ENCODE measurements at places on chromosomes 5 and 9.
A peak's percentile ranks its signal among the peaks of the same experiment; 100 is the strongest.

GRCh38 chr5:103624675-103625074, 62.1 kb upstream of the NUDT12 start:
- no peak for DNase-seq

DNA sequence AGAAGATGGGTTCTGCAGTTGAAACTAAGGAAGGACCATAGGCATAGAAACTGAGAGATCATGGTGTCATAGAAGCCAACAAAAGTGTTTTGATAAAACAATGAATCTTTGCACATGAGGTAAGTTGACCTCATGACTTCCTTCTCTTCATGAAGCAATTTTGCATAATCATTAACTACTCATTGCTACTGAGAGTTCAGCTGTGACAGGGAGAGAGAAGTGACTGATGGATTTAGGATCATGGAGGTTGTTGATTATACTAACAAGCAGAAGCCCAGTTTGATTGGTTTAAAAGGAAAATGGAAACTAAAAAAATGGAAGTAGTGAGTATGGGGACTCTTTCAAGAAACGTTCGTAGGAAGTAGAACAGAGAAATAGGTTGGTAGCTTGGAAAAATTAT, 51.2 kb downstream of the PARP8 start:
- no peak for DNase-seq

DNA sequence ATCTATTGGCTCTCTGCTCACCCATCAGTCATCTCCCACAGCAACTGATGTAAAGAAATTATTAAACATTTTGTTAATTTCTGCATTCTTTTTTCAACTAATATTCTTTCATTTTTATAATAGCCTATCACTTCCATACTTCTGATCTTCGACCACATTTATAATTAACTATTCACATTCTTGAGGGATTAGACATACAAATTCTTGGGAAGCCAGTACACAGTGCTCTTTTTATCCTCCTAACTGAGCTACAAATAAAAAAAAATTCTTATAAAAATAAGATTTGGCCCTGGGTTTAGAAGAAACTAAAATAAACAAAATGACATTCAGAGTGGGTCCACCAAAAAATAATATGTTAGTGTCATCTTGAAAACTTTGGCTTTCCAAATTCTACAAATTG, 103.7 kb upstream of the ITGA1 start:
- DNase-seq, result no peak

GRCh38 chr5:154421868-154422267, 23.9 kb upstream of the SAP30L start:
- no peak for DNase-seq

DNA sequence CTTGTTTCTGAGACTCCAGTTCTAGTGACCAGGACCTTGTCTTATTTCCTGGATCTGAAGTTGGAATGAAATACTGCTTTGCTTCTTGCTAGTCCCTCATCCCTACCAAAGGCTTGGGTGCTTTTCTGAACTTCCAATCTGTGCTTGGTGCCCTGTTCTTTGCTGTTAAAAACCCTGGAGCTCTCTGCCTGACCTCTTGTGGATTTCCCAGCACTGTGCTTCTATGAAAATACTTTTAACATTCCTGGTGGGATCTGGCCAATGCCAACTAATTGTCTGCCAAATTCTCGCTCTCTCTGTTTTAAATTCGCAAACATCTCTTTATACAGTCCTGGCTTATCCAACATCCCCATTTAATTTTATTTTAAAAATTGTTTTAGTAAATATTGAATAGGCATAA, 26.7 kb upstream of the CSNK1G3 start:
- DNase-seq, result no peak

- DNase-seq, result no peak
Measured at GRCh38 chr5:92002721-92003274, 619.7 kb upstream of the ARRDC3 start.

- no peak for DNase-seq
Measured at GRCh38 chr9:132461971-132462370, 52.0 kb downstream of the CFAP77 start.

GRCh38 chr5:38528162-38528703, 28.2 kb downstream of the LIFR start:
- DNase-seq, result no peak

DNA sequence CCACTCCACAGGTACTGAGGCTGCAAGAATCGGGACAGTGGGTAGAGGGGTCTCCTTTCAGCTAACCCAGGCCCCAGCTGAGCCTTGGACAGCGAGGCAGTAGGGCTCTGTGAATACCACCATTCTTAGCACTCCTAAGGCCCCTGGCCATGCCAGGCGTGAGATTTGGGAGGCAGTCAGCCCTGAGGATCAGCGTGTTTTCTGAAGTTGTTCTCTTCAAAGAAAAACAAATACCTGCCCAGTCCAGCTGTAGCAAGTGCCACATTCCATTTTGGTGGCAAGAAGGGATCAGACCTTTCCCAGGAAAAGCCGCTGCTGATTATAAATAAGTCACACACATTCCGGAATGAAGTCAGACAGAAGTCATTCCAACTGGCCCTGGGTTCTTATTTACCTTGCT, 47.8 kb downstream of the RALGPS1 start:
- no peak for DNase-seq

- DNase-seq, result no peak
Measured at GRCh38 chr5:72376381-72376780, 56.2 kb downstream of the PTCD2 start.

DNA sequence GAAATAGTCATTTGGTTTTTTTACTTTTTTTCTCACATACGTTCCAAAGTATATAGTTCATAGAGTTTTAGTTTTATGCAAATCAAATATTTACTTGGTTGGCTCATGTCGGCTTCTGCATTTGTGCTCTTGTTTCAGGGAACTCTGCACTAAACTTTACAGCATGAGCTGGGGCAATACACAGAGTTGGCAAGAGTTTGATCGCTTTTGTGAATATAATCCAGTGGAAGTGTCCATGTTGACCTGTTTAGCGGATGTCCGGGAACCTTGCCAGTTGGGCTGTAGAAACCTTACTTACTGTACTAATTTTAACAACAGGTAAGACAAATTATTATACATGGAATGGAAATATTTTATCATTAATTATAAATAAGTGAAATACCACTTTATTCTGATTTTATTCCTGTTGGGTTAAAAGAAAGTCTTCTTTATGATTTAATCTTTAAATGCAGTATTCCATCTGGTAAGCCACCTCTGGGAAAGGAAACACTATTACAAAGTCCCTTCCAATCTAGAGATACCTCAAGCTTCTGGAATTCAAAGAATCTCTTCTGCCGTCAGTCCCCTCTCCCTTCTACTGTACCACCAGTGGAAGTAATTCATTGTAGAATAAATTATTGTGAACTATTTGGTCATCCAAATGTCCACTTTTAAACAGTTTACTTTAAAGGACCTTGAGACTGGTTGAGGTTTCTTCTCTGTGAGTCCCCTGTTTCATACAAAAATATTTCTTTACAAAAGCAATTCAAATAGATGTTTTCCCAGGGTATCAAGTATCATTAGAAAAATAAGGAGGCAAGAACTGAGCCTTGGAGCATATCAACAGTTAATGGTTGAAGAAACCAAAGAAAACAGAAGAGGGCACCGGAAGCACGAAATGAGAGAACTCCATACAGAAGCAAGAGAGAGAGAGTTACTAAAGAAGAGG, 45.2 kb upstream of the GLIPR2 start:
- DNase-seq, result no peak

GRCh38 chr5:95846554-95847260, 24.2 kb upstream of the GLRX start:
- no peak for DNase-seq

GRCh38 chr9:84146893-84147710, 166.5 kb downstream of the RMI1 start:
- no peak for DNase-seq

GRCh38 chr9:109440117-109440515, 58.0 kb downstream of the PTPN3 start:
- no peak for DNase-seq

DNA sequence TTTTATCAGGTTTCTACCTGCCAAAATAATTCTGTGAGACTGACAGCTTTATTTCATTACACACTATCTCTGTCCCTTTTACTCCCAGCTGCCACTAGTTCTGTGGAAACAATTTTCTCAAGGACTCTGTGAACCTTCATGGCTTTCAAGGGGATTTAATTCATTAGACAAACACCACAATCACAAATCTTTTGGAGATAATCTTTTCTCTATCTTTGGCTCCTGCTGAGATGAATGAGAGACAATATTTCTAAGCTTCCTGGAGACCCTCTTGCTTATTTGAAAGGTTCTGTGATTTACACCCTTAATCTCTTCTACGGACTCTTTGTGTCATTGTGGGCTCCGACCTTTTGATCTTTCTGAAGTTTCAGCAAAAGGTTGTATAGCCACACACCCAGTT, 222.6 kb downstream of the PRDM9 start:
- DNase-seq, result no peak

- DNase-seq, result no peak
Measured at GRCh38 chr5:35899800-35900199, 38.6 kb downstream of the CAPSL start.

- DNase-seq, result no peak
Measured at GRCh38 chr5:14302330-14302729, 159.2 kb downstream of the TRIO start.

- peak; percentile 65 for DNase-seq
Measured at GRCh38 chr9:95316794-95317118, 753 bp downstream of the FANCC start.

GRCh38 chr5:134077926-134078580, 36.4 kb upstream of the TCF7 start:
- no peak for DNase-seq

GRCh38 chr9:85213650-85214607, 527.8 kb downstream of the AGTPBP1 start:
- DNase-seq, result no peak

- DNase-seq, result no peak
Measured at GRCh38 chr5:103690676-103691075, 128.1 kb upstream of the NUDT12 start.

- no peak for DNase-seq
Measured at GRCh38 chr5:74589204-74590056, 51.1 kb downstream of the ENC1 start.

DNA sequence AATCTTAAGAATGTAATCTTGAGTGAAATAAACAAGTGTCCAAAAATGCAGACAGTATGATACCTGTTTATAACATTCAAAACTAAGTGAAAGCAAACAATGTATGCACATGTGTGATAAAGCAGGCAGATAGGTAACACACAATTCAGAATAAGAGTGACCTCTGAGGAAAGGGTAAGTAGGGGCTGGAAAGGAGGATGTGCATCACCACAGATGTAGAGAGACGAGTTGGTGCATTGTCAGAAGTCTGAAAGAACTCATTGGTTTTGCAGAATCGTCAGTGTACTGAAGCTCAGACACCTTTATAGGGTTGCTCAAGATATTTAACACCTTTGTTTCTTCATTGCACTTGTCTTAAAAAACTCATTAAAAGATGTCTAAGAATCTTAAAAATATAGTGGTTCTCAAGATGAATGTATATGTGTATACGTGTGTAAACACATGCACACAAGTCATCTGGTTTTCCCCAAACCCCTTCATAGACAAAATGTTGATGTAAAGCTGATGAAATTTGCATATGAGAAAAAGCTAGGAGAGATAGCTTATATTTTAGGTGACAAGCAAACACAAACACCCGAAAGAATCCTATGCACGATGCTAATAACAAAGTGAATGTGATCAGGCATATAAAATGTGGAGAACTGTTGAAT, 197.6 kb upstream of the MEF2C start:
- no peak for DNase-seq

DNA sequence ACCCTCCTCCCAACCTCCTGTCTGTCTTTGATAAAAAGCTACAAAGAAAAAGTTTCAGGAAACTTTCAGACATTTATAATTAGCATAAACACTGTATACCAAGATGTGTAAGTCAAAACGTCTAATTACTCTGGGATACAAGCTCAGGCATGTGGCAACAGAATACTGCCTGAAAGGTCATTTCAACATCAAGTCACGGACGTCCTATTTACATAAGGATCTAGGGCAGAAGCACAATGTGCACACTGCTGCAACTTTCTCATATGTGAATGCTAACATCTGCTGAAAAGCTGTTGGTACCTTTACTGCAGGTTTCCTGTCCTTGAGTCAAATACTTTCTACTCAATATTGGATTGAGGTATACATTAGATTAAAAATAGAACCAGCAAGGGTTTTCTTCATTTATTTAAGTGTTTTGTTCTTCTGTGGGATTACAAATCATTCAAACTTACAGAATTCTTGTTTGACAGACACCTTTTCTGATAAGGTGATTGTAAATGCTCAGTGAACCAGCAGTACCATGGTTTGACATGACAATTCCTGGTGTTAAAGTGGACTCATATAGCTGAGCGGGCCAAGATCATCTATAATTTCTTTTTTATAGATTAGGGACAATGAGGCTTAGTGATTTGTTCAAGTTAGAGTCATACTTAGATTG, 36.8 kb downstream of the ELL2 start:
- DNase-seq, result no peak

GRCh38 chr5:149143470-149143869, 2.2 kb downstream of the ABLIM3 start:
- no peak for DNase-seq

DNA sequence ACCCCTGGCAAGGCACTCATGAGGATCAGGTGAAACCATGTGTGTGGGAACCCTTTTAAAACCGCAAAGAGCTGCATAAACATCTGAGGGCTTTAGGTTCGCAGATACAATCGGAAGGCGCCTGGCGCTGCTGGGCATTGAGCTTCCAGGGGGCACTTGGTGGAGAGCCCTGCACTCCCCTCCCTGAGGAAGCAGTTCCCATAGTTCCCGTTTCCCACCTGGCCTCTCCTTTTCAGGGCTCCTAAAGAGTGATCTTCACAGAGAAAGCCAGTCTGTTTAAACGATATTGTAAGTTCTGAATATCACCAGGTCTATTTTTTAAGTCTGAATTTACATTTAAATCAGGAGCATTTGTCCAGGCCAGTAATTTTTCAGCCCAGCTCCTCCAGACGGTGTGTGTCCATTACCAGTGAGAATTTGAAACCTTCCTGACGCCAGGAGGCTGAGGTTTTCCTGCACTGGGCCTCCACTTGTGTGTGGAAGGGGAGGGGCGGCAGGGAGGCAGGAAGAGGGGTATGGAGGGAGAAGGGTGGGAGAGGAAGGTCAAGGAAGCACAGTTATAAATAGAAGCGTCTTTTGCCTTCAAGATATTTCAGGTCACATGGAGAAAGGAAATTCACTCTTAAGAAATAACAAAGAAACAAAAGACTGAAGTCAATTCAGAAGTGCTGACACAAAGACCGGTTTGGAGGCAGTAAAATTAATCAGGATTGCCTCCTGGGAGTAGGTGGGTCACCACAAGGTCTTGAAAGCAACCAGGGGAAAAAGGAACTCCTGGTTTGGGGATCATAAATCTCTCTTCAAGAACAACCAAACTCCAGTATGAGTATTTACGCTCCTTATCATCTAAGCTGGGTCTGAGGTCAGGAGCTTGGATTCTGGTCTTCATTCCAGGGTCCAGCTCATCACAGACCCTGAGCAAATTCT, 14.3 kb upstream of the MGAT1 start:
- no peak for DNase-seq

Data from D721Med (cell line).